NCI-H2227 treated with DMSO at 0.1 percent for 48 hours (cell line): ENCODE measurements at places on chromosomes 2 and 18.

DNA sequence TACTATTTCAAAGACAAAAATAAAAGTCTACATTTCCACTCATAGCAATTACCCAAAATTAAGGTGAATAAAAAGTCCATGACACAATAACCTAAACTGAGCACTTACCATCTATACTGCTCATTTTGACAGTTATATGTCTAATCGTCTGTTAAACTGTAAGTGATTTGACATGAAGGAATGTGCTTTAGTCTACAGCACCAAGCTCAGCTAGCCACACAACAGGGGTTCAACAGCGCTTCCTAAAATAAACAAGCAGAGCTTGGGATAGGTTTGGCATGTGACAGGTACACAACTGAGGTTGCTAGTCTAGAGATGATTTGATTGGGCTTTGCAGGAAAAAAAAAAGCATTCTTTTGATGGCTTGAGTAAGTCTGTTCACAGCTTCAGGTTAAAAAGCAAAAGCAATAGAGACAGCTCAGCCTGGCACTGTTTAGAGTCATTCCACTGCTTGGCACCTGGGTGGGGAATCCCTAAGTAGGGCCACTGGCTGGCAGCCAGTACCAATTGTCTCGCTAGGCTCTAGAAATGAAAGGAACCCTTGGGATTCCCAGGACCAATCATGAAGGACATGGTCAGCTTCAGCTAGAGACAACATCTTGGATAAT lies 78.6 kb downstream of the BARD1 start:
- DNase-seq = no peak

GRCh38 chr2:149422337-149422990 lies 92.1 kb downstream of the LYPD6 start:
- no peak for DNase-seq

DNA sequence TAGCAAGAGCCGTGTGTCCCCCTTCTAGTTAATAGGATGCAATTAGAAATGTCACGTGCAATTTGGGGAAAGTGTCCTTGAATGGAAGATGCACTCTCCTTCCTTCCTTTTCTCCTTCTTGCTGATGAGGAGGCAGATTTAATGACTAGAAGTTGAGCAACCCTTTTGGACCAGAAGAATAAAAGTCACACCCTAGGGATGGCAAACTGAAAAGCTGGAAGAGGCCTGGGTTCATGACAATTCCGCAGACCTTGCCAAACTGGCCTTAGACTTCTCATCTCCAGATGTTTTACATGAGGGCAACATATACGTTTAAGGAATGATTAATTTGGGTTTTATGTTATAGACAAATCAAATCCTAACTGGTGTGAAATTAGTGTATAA lies 38.6 kb upstream of the NCOA1 start:
- DNase-seq = no peak

GRCh38 chr18:28208268-28208667 lies 31.3 kb upstream of the CDH2 start:
- no peak for DNase-seq

- DNase-seq = no peak
Measured at GRCh38 chr2:36338124-36338826, 17.3 kb upstream of the CRIM1 start.

DNA sequence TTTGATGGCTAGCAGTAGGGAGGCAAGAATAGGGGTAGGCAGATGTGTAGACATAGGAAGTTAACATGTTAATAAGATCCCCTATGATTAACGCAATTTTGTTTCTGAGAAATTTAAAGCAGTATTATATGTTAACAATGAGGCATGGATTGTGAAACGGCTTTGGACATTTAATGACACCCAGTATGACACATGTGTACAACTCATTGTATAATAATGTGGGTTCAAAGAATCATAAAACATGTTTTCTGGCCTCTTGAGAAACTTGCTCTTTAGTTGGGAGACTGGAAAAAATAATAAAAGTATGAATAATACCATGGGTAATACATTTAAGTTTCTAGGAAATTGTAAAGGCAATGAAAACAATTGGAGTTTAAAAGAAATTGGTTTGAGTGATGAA lies 332.1 kb upstream of the CDH20 start:
- DNase-seq = no peak

DNA sequence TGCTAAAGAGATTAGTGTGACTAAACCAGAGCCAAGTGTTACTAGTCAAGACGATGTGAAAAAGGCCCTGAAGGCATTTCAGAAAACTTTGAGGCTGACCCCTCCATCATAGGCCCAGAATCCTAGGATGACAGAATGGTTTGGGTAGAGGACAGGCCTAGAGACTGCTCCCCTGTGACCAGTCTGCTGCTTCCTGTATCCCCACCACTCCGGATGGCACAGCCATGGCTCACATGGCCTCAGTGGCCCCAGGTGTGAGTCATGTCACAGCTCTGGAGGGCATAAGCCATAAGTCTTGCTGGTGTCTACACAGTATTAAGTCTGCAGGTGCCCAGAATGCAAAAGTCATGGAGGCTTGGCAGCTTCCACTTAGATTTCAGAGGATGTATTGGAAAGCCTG lies 12.4 kb upstream of the STAT1 start:
- no peak for DNase-seq

- DNase-seq = no peak
Measured at GRCh38 chr2:26971911-26972786, 1.7 kb downstream of the MAPRE3 start.

DNA sequence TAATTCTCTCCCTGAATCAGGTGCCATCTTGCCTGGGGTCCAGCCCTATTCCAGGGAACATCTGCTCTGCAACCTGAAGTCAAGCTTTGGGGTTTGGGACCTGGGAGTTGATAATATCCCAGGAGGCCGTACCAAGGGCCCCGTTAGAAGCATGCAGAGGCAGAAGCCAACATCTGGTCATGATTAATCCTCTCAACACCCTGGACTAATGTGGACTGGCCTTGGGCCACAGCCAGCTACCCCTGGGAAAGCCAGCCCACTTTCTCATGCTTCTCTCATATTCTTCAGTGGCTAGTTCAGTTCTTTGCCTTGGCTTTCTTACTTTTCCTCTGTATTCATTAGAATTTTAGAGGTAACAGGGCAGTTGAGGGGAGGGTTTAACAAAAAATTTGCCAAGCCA lies 515.6 kb upstream of the NRP2 start:
- no peak for DNase-seq

GRCh38 chr2:205913668-205914067 lies 172.3 kb downstream of the INO80D start:
- no peak for DNase-seq

DNA sequence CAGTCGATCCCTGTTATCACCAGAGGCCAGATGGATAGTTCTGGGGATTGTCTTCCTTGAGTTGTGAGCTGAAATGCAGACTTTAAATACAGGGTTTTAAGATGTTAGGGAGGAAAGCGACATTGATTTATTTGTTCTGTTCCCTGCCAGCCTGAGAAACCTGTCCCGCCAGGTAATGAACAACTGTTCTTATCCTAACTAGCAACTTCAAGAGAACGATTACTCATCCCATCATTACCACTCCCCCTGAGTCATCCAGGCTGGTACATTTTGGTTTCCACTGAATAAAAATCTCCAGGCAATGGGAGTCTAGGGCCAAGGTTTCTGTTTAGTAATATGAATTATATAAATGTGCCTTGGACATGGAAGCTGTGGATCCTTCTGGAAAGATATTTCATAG lies 131.2 kb downstream of the LYPD6B start:
- peak; percentile 88 for DNase-seq

DNA sequence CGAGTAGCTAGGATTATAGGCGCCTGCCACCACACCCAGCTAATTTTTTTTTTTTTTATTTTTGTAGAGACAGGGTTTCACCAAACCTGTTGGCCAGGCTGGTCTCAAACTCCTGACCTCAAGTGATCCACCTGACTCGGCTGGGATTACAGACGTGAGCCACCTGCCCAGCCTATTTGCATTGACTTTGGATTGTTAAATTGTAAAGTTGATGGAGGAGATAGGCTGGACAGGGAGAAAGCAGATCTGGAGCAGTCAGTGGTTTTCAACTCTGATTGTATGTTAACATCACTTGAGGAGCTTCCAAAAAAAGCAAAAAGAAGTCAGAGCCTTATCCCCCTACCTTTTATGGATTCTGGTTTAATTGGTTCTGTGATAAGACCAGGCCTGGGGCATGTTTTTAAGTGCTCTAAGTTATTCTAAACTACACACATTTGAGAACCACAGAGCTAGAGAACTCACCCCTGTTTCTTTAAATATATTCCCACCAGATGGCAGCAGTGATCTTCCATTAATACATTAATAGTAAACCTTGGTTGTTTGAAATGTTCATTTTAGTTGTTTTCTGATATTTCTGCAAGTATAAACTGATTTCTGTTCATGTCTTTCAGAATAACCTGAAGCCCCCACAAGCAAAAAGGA lies 7.5 kb downstream of the C2orf49 start:
- peak; percentile 21 for DNase-seq

- no peak for DNase-seq
Measured at GRCh38 chr2:160331258-160332025, 131.4 kb upstream of the ITGB6 start.
